ENCODE measurements at places on chromosomes 6 and 20.

GRCh38 chr20:5557123-5557522, 193.1 kb upstream of the SHLD1 start:
- peak; percentile 21 for DNase-seq

DNA sequence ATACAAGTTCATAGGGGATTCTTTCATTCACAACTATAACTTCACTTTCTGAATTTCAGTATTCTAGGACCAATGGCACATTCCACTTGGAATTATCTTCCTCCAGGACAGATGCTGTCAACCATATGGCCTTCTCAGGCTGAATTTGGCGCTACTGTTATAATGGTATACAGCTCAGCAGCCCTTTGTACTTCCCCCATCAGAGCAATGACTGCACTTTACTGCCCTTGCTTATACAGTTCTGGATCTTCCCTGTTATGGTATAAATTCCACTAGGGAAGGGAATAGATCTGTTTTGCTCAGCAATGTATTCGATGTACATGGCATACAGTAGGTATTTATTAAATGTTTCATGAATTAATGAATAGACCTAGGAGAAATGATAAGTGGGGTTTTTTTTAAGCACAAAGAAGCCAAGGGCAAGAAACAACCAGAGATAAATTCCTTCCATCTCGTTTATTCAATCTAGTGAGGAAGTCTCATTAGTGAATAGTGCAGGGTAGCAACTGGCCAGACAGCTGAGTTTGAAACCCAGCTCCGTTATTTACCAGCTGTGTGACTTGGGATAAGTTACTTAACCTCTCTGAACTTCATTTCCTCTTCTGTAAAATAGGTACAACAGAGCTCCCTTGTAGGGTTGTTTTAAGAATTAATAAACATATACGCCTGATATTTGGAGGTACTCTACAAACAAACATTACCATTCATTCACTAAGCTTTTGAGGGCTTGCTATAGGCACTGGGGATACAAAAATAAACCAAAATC, 97.1 kb upstream of the PRDM1 start:
- DNase-seq: no peak

DNA sequence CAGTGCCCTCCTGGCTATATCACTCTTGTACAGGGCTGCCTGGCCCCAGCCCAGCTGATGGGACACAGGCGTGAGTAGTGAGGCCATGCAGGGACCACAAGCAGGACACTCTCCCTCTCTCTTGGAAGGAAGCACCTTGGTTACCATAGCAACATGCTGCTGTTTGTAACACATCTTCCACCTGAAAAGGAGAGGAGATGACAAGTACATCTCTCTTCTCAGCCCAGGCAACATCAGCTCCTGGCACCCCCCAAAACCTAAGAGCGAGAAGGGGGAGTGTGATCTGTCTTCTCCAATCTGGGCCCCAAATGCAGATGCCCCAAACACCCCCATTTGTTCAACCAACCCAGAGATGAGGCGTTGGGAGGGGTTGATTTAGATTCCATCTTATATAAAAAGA, 49.9 kb downstream of the KCNB1 start:
- DNase-seq: no peak

DNA sequence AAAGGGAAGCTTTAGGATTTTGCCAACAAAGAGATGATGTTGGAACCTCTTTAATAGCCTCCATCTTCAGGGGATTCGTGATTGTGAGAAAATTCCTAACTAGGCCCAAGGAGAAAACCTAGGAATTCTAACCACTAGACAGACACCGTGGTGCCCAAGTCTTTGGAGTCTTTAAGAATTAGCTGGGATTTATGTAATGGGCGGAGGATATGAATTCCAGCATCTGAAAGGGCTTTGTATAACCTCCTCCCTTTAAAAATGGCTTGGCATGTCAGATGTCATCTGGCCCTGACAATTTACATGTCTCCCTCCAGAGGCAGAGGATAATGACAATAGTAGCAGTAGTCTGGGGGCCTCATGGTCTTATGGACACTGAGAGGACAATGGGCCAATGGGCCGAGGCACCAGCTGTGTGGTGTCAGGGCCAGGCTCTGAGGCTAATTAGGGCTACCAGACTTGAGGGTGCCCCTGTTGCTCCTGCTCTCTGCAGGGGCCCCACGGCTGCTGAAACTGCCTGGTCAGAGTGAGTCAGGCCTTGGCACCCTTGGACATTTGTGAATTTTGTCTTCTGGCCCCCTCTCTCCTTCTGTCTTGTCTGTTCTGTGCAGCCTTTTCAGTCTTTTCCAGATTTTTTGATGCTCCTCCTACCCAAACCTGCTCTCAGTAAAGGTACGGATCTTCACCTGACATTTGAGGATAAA, 113.9 kb downstream of the EDN1 start:
- DNase-seq: no peak

DNA sequence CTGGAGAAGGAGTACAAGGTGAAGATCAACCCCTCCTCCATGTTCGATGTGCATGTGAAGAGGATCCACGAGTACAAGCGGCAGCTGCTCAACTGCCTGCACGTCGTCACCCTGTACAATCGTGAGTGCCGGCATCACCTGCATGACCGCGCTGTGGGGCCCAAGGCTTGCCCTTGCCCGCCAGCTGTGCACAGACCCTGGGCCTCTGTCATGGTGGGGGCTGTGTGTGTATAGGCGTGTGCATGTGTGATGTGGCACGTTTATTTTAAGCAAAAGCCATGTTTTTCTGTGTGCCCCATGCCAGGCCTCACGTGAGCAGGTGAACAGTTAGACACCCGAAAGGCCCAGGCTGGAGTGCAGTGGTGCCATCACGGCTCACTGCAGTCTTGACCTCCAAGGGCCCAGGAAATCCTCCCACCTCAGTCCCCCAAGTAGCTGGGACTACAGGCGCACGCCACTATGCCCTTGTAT, 36.3 kb downstream of the PYGB start:
- no peak for DNase-seq

GRCh38 chr20:45366631-45367030, 3.7 kb downstream of the SYS1 start:
- no peak for DNase-seq

DNA sequence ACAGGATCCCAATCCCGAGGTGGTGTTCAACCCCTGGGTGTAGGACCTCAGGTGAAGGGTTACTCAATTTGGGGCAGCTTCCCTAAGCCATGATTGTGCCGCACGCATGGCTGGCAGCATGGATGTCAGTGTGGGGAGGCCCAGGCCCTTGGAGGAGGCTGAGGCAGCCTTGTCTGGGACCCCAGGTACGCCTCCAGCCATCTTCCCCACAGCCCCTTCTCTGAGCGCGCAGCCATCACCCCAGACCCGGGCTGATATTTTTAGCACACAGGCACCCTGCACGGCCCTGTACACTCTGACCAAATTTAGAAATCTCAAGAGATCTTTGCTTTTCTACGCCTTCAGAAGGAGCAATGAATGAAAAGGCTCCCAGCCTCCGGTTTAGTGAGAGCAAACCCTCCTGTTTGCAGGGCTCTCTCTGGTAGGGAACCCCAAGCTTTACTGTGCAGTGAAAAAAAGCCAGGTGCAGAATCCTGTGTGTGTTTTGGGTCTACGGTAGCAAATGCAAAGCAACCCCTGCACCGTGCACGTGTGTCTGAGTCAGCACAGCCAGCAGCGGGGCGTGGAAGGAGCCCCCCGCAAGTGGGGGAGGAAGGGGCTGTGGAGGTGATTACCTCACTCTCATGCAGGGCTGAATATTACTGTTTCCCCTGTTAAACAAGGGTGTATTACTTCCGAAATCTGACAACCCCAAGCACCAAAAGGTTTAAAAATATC, 44.3 kb downstream of the CTCFL start:
- DNase-seq: peak; percentile 67

- DNase-seq: no peak
Observed at GRCh38 chr6:21244897-21245470, 348.6 kb upstream of the SOX4 start.

DNA sequence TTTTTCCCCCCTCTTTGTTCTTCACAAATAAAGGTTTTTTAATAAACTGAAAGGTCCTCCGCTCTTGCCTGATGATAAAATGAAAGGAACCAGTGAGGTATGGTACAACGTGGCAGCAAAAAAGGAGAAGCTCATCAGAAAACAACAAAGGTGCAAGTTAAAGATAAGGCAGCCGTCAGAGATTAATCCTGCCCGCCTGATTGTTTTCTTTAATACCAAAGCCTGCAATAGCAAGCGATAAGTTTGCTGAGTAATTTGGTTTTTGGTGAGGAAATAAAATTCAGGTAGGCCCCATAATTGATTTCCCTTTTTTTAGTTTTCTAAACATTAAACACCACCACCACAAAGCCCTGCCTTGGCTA, 177.9 kb downstream of the MBOAT1 start:
- DNase-seq: no peak

GRCh38 chr6:166499350-166500163, 86.9 kb downstream of the RAMACL start:
- DNase-seq: no peak

- no peak for DNase-seq
Observed at GRCh38 chr6:53378208-53378607, 29.5 kb upstream of the ELOVL5 start.

- DNase-seq: no peak
Observed at GRCh38 chr6:170205126-170205525, 85.8 kb downstream of the DLL1 start.

GRCh38 chr20:17887331-17888030, 81.1 kb downstream of the SNX5 start:
- no peak for DNase-seq

DNA sequence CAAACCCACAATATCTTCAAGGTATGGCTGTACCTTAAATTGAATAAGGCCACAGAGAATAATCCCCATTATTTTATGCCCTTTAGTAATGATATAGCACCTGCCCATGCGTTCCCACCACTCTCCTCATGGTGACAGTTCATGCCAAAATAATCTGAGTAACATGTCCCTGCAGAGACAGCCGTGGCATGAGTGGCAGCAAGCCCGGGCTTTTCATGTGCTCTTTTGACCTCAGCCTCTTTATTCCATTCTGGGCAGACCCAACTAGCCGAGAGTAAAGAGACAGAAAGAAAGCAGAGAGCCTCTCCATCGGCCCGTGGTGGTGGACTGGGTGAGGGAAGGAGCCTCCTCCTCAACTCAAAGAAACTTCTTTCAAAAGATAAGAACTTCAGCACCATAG, 19.9 kb upstream of the POPDC3 start:
- DNase-seq: no peak

DNA sequence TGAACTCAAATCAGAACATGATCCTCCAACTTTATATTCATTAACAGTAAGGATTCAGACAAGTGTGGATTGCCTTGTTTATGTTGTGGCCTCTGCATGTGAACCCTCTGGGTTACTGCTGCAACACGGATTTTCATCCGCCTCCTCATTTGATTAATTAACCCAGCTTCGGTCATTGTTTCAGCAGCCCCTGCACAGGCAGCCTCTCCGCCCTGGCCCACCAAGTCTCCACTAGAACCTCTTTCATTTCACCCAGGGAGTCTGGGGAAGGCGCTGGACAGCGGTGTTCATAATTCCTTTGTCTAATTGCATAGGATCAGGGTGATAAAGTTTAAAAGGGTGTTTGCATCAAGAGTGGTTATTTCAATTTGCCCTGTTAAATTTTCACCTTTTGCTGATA, 15.7 kb downstream of the NKX2-2 start:
- DNase-seq: no peak

GRCh38 chr6:125598422-125598821, 151.0 kb upstream of the HEY2 start:
- DNase-seq: no peak

DNA sequence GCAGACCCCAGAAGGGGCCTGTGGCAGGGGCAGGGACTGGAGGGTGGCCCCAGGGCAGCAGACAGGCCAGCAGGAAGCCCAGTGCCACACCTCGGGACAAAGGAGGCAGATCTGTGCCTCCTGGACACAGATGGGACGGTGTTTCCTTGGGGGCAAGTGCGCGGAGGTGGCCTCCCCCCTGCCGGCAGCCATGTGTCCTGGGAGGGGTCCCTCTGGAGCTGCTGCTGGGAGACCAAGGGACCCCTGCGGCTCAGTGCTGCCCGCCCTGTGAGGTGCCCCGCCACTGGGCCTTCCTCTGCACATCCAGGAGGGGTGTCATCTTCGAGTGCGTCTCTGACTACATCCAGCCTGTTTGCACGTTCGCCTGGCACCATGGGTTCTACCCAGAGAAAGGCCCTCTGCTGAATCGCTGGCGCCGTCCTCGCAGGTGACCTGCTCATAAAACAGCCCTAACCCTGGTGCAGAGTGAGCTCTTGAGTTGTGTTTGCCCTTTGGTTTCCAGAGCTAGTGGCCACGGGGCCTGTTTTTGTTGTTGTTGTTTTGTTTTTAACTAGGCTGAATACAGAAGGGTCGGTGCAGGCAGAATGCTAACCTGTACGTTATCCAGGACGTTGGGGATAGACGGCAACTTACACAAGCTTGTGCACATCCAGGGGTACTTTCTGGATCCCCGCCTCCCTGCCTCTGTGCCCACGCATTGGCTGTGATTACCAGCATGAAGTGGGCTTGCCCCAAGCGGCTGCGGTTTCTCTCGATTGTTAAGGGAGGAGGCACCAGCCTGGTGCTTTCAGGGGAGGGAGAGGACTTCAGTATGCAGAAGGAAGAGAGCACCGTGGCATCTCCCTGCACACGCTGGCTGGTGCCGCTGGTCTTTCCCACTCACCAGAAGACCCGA, 1.3 kb upstream of the KCNQ2 start:
- DNase-seq: no peak

DNA sequence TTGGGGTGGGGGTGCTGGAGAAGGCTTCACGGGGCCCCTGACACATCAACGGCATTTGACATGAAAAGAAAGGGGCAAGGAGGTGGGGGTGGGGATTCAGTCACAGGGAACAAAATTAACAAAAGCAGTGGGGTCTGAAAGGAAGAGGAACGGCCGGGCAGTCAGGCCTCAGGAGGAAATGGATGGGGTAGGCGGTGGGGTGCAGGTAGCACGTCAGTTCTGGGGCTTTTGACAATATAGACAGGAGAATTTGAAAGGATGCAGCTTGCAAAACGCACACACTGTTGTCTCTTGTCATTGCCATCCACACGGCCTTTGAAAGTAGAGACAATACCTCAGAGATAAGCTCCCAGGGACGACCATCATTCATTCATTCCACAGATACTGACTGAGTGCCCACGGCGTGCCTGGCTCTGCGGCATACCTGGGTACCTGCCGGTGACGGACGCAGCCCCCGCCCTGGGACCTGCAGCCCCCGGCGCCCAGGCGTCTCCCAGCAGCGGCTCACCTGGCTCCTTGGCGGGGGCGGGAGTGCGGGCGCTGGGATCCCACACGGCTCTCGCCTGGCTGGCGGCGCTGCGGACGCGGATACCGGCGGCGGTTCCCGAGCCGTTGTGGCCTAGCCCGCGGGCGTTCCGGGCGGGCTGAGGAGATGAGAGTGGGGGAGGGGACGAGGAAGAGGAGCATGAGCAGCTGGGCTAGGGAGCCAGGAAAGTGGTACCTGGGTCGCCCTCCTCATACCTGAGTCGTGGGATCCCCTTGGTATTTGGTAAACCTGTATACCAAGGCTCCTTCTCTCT, at the start of gene SLC26A8:
Gene SLC26A8, minus strand, starts transcription at position 646 of the 800 bp plus-strand sequence. CDS start 4,934 bp downstream, outside the sequence.
- DNase-seq: no peak
